Activated CD4-positive, alpha-beta memory T cell treated with anti-CD3 and anti-CD28 coated beads for 36 hours (primary cell): ENCODE measurements at places on chromosomes 6 and 20. TPM values are rescaled to one million over a fixed set of nuclear protein-coding genes. Genes with fewer than 3 reads are reported as not detected.

OR2H1 gene
- total RNA-seq = not detected

PLA2G7 gene
- total RNA-seq = not detected

HLA-DMB gene
- total RNA-seq = 1.9 TPM

PSORS1C2 gene
- total RNA-seq = not detected

BHLHE23 gene
- not detected for total RNA-seq

TAF4 gene
- total RNA-seq = 15.3 TPM

ASCC3 gene
- 52.9 TPM for total RNA-seq

SYCP2L gene
- total RNA-seq = not detected

NKX2-2 gene
- total RNA-seq = not detected

SLC52A3 gene
- not detected for total RNA-seq

MUC21 gene
- not detected for total RNA-seq

LRRN4 gene
- total RNA-seq = not detected

RIPPLY2 gene
- not detected for total RNA-seq

PIGT gene
- total RNA-seq = 44.4 TPM

HLA-DPB1 gene
- 5.1 TPM for total RNA-seq

NKAIN4 gene
- not detected for total RNA-seq

RAD21L1 gene
- total RNA-seq = not detected

NRSN1 gene
- total RNA-seq = not detected

SNAI1 gene
- not detected for total RNA-seq

CTAGE9 gene
- total RNA-seq = not detected

HTR1E gene
- not detected for total RNA-seq

THBS2 gene
- total RNA-seq = not detected

RHAG gene
- total RNA-seq = not detected

CHMP4B gene
- 94.8 TPM for total RNA-seq

PCK1 gene
- not detected for total RNA-seq

HLA-DQA2 gene
- total RNA-seq = not detected

SMIM28 gene
- total RNA-seq = not detected

CRISP2 gene
- total RNA-seq = not detected

CDSN gene
- total RNA-seq = not detected

SLC26A8 gene
- not detected for total RNA-seq

PTCRA gene
- not detected for total RNA-seq

PAK5 gene
- total RNA-seq = not detected

CD83 gene
- 21.8 TPM for total RNA-seq

TSHZ2 gene
- 36.0 TPM for total RNA-seq

C20orf144 gene
- 0.31 TPM for total RNA-seq

DNPH1 gene
- 57.5 TPM for total RNA-seq

ZFP64 gene
- 9.2 TPM for total RNA-seq

C6orf15 gene
- not detected for total RNA-seq

C6orf89 gene
- total RNA-seq = 29.2 TPM

MEP1A gene
- total RNA-seq = not detected

PRR3 gene
- 22.4 TPM for total RNA-seq

SCRT2 gene
- not detected for total RNA-seq

OR2B6 gene
- total RNA-seq = not detected
